ENCODE measurements at places on chromosomes 12 and 14.

- no peak for DNase-seq
Observed at GRCh38 chr14:95891742-95892141, 15.1 kb downstream of the TUNAR start.

GRCh38 chr14:92460916-92461579, 52.5 kb upstream of the RIN3 start:
- no peak for DNase-seq

GRCh38 chr12:3523728-3524127, 32.7 kb downstream of the PRMT8 start:
- no peak for DNase-seq

- no peak for DNase-seq
Observed at GRCh38 chr12:1533602-1534304, 60.6 kb downstream of the FBXL14 start.

DNA sequence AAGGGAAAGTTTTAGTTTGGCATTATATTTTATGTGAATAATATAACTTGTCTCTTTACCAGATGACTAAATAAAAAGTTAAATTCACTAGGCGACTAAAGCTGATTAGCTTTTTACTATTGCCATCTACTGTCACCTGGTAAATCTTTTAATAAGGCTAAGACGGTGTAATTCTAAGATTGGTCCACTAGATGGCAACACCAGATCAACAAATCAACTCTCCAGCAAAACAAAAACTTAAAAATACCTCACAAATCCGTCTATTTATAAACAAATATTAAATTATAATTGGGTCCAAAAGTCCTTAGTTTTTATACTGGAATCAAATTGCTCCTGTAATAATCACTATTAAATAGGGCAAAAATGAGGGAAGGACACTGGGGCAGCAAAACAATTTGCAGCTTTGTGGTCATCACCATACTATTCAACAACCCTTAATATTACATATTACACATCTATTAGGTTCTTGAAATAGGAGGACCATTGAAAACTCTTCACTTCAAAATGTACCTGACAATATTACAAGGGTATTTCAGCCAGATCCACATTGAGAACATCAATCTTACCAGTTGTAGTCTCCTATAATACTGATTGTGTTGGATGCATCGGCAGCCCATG, 47.9 kb downstream of the GALC start:
- no peak for DNase-seq

All from stimulated activated CD8-positive, alpha-beta memory T cell treated with anti-CD3 and anti-CD28 coated beads, Interleukin-4, amount 100 ng/mL, for 1 hour (primary cell).